ENCODE measurements at places on chromosomes 12 and 14. TPM values are rescaled to one million over a fixed set of nuclear protein-coding genes. Genes with fewer than 3 reads are reported as not detected.

Gene NPFF
- 2.2 TPM for total RNA-seq

Gene PIK3C2G
- total RNA-seq = 0.40 TPM

Gene KLRD1
- 1.4 TPM for total RNA-seq

Gene SLC6A15
- 11.0 TPM for total RNA-seq

Gene ZC2HC1C
- 4.5 TPM for total RNA-seq

Gene SLC17A8
- total RNA-seq = 12.0 TPM

Gene TTLL5
- total RNA-seq = 40.1 TPM

Gene NELL2
- 241 TPM for total RNA-seq

Gene DDX55
- total RNA-seq = 32.3 TPM

Gene CCDC38
- total RNA-seq = not detected

Gene POLE2
- 20.1 TPM for total RNA-seq

Gene GDF3
- total RNA-seq = not detected

Gene PROX2
- total RNA-seq = not detected

Gene RCOR1
- total RNA-seq = 15.4 TPM

Gene CABP1
- 6.8 TPM for total RNA-seq

Gene SALL2
- 47.0 TPM for total RNA-seq

Gene GTF2A1
- total RNA-seq = 59.0 TPM

Gene BICDL1
- total RNA-seq = 11.7 TPM

Gene C1S
- total RNA-seq = 122 TPM

Gene DBX2
- total RNA-seq = 5.0 TPM

Gene BHLHE41
- 15.3 TPM for total RNA-seq

Gene LACRT
- total RNA-seq = not detected

Gene BMP4
- 9.7 TPM for total RNA-seq

Gene TPH2
- 0.11 TPM for total RNA-seq

Gene DNAI7
- total RNA-seq = 6.0 TPM

Gene SLC39A2
- total RNA-seq = 0.17 TPM

Gene CLEC2A
- total RNA-seq = not detected

Gene TNFRSF1A
- 38.1 TPM for total RNA-seq

Gene KCNJ8
- total RNA-seq = 15.3 TPM

Gene STON2
- 81.9 TPM for total RNA-seq

Gene FOXN4
- total RNA-seq = not detected

Gene RTL1
- total RNA-seq = 0.44 TPM

Gene SYNJ2BP
- 34.4 TPM for total RNA-seq

Gene KIF5A
- total RNA-seq = 101 TPM

Gene TBX5
- 0.17 TPM for total RNA-seq

All from spinal cord (tissue), 10 donors.